ENCODE measurements at places on chromosomes 2 and 18.

DNA sequence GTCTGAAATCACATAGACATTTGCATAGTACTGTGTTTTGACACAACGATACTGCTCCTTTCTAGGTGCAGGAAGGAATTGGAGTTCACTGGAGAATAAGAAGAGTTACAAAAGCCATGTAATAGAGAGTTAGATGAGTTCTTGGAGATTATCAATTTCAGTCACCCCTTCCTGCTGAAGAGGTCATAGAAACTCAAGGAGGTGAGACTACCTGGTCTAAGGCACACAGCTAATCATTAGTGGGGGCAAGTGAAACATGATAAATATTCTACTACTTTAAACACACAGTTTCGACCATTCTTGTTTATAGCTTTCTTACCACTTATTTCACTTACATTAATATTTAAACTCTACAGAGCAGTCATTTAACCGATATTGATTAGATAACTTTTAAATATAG lies 286.9 kb upstream of the NXPH2 start:
- no peak for DNase-seq

DNA sequence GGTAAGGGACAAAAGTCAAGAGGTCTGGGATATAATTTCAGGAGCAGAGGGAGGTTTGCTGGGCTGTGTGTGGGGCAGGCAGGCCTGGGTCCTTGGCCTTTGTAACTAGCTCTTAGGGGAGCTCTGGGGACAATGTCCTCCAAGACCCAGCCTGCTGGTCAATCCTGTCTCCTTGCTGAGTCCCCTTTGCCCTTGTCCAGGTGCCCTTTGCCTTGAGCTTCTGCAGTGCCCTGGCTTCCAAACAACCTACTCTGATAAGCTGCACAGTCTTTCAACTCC lies 30.0 kb upstream of the REEP1 start:
- DNase-seq: no peak

- DNase-seq: peak; percentile 98
Observed at GRCh38 chr2:216807857-216808272, 52.0 kb downstream of the TNP1 start.

DNA sequence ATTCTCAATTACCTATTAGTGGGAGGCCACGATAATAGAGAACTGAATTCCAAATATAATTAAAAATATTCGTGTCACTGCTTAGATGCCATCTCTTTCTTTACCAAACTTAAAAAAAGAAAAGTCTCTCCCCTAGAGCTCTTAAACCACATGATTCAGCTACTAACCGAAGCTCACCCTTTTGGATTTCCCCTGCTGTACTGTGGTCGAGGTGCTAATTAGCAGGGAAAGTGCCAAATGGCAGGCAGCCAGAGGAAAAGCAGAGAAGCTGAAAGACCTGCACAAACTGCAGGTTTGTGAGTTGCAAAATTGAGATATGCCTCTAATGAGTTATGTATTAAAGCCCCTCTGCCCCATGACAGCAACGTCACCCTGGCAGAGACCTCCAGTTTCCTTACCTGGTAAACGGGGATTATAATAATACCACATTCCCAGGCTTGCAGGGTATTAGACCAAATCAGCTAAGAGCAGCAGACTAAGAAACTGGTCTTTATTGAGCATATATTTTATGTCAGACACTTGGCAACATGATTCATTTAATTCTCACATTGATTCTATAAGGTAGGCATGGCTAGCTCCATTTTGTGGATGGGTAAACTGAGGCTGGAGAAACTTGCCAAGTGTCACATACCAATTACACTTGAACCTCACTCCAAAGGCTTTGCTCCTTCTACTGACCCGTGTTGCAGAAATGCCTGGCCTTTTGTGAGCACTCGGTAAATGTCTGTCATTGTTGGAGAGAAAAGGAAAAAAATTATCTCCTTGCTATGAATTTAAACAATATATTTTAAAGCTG lies 259.7 kb downstream of the LPIN1 start:
- DNase-seq: no peak

DNA sequence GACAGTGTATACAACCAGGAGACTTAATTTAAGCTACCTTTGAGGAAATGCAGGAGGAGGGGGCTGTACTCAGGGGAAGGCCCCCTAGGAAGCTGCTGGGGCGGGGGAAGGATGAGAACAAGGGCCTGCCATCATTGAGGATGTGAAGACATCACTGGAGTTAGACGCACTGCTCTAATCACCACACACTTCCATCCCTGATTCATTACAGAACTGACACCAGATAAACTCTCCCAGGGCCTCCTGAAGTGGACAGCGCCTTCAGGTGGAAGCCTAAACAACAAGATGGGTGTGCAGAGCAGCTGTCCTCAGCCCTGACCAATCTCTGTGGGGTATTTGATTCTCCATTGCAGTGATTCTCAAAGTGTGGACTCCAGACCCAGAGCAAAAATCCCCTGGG lies 30.6 kb upstream of the SLC35G4 start:
- no peak for DNase-seq

GRCh38 chr2:43238176-43238575 lies 11.8 kb upstream of the ZFP36L2 start:
- no peak for DNase-seq

- no peak for DNase-seq
Observed at GRCh38 chr18:48340560-48340959, 68.6 kb downstream of the ZBTB7C start.

DNA sequence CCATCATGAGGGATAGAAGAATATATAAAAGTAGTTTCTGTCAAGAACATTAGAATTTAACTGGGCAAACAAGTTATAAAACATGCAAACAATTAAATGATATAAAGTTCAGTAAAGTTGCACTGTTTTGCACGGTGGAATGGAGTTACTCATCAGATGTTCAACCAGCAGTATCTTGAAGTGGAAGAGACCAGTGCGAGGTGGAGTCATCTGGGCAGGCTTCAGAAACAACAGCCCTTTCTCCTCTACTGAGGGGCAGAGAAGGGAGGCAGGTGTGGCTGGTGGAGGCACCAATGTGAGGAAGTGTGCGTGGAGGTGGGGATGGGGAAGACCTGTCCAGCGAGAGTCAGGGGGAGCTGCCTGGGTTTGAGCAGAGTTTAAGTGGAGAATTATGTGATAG lies 7.5 kb downstream of the EFR3B start:
- DNase-seq: no peak

GRCh38 chr2:31523871-31524492 lies 56.8 kb downstream of the SRD5A2 start:
- DNase-seq: peak; percentile 4

- DNase-seq: no peak
Observed at GRCh38 chr2:34365932-34366331, 766.8 kb upstream of the FAM98A start.

DNA sequence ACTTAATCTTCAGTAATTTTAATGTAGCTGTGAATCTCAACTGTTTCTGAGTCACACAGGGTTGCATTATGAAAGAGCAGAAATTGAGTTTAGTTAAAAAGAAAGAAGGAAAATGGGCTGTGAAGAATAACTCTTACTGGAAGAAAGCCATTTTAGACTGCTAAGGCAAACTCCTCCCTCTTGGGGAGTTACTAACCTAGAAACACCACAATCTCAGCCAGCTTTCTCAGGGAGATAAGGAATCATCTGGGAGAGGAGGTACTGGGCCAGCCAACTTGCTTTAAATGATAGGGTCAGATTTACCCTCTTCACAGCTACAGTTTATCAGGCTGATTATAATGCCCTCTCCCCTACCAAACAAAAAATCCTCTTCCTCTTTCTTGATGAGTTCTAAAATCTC lies 119.5 kb downstream of the CCDC148 start:
- DNase-seq: no peak

DNA sequence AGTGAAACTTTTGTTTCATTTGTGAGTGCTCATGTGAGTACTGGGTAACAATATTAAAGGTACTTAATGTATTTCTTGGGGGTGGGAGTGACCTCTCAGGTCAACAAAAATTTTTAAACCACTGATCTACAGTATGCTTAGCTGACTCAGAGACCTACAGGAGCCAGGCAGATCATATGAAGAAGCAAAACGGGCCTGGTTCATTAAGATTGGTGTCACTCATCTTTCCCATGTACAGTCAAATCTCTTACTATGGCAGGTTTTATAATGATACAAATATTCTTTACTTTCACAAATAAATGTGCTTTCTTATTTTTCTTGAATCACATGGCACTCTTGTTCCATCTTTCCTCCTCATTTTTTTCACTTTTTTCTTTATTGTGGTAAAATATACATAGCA lies 7.7 kb upstream of the TMSB10 start:
- DNase-seq: no peak

DNA sequence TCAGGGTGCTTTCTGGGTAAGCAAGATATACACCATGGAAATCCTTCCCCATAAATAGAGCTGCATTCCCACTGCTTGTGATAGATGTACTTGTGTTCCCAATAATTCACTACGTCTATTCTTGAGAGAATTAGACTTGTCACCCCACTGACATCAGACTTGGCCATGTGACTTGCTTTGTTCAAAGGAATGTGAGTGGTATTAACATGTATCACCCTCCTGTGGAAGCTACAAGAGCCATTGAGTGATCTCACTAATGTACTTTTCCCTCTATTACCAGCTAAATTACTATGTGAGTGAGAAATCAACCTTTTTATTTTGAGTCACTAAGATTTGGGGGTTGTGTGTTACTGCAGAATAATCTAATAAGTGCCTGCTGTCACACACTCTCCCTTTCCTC lies 176.0 kb downstream of the CCDC178 start:
- DNase-seq: no peak

DNA sequence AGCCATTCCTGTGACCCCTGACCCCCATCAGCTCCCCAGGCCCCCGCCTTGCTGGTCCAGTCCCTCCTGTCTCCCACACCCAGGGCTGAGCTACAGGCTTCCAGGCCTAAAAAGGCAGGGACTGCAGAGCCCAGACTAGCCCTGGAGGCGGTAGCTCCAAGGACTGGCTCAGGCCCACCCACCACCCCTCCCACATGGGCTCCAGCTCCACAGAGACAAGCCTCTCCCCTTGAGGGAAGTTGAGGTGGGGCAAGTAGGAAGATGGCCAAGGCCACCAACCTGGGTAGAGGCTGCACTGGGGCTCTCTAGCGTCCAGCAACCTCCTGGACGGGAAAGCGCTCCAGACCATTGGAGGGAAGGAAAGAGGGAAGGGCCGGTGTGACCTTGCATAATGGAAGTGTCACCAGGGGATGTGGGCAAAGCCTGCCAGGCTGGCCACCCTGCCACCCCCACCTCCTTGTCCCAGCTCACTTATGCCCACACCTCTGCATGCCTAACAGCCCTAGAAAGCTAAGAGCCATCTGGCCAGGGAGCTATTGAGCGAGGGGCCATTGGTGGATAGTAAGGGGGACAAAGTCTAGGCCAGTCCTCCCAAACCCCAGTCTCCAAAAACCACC lies 63.1 kb downstream of the TNS1 start:
- no peak for DNase-seq

DNA sequence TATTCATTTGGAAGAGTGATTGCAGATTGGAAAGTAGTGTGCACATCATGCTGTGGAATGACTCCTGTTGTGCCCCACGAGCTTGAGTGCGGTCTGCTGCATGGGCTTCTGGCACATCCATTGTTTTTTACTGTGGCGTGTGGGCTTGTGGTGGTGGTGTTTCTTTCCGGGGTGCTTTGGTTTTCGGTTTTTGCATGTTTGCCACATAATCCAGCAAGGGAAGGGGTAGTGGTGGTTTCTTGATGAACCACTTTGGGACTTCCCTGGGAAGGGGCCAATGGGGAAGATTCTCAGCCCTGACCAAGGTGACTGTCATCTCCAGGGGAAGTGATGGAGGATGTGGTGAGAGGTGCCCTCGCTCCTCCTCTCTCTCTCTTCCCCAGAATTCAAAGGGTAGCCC lies 57.0 kb downstream of the COA5 start:
- no peak for DNase-seq

- no peak for DNase-seq
Observed at GRCh38 chr2:161232571-161232970, 72.3 kb downstream of the TANK start.

DNA sequence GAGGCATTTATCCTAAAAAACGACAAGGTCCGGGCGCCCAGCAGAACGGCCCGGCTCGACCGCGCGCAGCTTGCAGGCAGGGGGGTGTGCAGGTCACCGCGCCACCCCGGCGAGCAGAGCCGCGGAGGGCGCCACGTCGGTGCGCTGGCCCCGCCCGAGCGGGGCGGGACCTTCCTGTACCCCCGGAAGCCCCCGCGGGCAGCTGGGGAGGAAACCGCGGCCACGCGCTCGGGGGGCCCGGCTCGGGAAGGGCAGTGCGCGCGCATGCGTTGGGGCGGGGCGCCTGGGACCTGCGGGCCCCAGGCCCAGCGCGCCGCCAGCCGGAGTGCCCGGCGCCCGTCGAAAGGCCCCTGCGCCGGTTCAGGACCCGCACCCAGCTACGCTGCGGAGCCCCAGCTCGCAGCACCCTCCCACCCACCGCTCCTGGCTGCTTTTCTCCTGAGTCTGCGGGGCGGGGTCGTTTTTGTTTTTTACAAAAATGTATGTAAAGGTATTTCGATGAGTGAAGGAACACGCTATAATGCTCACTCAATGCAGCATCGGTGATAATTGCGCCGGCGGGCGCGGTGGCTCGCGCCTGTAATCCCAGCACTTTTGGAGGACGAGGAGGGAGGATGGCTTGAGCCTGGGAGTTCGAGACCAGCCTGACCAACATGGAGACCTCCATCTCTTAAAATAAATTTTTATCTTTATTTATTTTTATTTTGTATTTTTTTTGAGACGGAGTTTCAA lies 47.7 kb upstream of the POMC start:
- DNase-seq: no peak

GRCh38 chr2:130834091-130834930 lies 2.4 kb upstream of the ARHGEF4 start:
- DNase-seq: no peak

GRCh38 chr2:88351249-88351601 lies 101.3 kb downstream of the FOXI3 start:
- DNase-seq: no peak

- no peak for DNase-seq
Observed at GRCh38 chr2:66695226-66695735, 260.4 kb downstream of the MEIS1 start.

DNA sequence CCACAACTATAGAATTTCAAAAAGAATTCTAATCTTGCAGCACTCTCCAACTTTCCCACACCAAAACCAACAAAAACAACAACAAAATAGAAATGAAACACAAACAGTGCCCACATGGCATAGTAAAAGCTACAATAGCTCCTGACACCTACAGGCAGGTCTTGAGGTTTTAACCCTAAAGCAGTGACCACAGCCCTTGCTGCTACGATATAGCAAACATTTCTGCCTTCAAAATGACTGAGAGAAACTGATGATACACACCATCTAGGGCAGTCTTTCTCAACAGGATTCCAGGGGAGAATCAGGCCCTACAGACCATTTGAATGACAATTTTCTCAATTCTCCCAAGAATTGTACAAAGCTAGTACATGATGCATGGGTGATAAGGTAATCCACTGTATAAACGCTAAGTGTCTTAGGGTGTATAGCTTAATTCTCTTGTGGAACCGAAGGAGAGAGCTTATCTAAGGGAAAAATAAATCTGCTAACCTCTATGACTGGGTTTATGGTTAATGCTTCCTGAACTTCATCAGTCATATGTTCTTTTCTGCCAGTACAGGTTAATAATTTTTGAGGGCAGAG lies 46.5 kb downstream of the TRAK2 start:
- DNase-seq: no peak

- DNase-seq: peak; percentile 28
Observed at GRCh38 chr2:235669983-235670962, 176.4 kb downstream of the AGAP1 start.
